Iris pigment epithelial cell (primary cell): ENCODE measurements at places on chromosomes 2 and 18.

DNA sequence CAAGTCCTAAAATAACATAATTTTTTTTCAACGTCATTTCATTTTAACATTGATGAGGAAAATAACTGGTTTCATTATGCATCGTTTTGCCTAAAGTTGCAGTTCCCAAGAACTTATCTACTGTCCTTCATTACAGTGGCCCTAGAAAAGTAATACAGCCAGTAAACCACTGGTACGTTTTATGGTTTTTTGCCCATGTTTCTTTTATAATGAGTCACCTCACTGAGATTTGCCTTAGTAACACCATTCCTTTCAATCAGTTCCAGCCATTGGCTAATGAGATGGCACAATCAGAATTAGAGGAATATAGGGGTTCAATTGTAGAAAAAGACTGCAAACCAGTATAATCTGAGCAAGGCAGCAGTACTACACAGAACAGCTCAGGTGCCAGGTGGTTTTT, 422.6 kb upstream of the LYPD1 start:
- DNase-seq = peak; percentile 10

DNA sequence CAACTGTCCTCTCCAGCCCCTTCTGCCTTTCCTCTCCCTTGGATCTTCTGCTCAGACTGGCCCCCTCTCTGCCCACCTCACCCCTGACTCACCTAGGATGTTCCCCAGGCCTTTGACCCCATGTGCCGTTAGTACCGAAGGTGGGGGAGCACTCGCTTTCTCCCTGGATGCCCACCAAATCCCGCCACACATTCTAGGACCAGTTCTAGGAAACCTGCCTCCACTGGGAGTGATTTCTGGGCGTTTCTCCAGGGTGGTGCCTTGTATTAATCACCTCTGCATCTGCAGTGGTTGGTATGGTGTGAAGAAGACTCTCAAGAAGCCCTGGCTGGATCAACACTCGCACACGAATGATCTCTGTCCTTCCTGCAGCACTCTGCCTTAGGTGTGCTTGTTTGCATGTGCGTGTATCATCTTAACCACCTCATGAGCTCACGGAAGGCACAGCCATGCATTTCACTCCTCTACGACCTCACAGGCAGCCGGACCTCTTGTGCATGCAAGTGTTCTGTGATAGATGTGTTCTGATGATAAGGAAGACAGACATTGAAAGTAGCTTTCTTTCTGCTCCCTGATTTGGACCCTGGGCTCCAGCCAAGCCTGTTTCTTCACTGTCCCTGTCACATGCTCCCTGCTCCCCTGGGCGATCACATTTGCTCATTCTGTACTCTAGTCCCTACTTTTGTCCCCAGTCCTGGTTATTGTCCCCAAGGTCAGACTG, 69.4 kb downstream of the LIPG start:
- no peak for DNase-seq

DNA sequence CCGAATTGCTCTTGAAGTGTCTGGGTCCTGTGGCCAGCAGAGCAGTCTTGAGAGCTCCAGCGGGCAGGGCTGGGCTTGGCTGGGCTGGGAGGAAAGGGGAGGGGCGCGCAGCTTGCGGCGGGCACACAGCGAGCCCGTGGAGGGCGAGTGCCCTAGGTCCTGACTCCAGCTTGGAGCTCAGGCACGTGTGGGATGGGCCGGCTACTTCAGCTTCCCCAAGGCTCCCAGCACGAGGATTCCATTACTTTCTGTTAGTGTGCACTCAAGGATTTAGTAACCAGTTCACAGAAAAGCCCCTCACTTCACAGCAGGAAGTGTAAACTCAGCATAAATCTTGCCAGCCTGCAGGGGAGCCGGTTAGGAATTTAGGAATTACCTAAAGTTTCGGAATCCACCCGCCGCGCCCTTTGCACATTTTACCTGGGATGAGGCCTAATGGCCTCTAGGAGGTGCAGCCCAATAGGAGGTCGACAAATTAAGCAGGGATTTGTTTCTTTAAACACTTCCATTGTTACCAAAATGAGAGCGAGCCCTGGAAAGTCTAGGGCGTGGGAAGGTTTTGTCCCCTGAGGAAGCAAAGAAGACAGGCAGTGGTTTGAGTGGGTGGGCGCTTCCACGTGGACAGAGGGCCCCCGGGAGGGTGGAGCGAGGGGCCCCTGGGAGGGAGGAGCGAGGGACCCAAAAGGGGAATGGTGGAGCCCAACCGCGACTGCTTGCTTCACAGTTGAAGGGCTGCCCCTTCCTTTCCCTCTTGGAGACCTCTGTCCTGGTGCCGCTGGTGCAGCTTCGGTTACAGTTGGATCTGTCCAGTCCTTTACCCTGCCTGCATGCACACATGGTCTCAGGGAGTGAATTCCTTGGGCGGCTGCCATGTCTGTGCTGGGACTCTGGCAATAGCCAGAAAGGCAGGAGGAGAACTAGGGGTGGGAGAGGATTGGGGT, 93.3 kb downstream of the CTAGE1 start:
- peak; percentile 48 for DNase-seq

DNA sequence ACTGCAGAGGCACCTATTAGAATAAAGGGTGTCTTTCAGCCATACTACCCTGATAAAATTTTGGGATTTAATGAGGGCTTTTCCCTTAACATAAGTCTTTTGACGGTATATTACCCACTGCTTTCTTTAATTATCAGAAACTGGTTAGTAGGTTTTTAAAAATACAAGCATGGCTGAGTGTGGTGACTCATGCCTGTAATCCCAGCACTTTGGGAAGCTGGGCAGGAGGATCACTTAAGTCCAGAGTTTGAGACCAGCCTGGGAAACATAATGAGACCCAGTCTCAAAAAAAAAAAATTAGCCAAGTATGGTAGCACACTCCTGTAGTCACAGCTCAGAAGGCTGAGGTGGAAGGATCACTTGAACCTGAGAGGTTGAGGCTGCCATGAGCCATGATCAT, 16.1 kb downstream of the CPSF3 start:
- DNase-seq = peak; percentile 63
